ENCODE measurements at places on chromosomes 2 and 18.

- no peak for DNase-seq
These were observed 3.8 kb downstream of the PPP1CB start for GRCh38 chr2:28755421-28755820.

- no peak for DNase-seq
These were observed 186.3 kb downstream of the MYCN start for GRCh38 chr2:16126517-16127275.

DNA sequence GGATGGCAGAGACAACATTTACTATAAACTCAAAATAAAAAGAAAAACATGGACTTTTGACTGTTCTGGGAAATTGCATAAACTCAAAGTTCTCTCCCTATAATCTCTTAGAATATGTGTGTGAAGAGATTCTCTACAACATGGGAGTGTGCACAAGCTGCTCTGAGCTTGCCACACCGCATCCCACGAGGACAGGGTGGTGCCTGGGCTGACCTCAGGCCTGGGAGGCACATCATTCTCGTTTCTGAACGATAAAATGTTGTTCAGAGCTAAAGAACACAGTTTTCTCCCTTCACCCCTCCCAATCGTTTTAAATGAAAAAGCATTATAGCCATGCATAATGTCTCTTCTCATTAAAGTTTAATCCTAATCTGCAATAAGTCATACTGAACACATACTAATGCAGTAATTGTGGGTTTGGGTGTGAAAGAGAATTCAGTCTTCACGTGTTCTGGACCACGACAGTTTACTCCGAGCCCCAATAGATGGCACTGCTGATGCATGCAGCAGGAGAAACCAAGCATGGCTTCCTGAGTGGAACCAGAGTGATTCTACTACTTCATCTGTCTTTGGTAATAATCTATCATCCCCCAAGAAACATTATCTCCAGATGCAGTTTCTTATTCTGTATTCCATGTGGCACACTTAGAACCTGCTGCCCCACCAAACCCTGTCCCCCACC is 46.9 kb upstream of the LAMA1 start:
- no peak for DNase-seq

- DNase-seq: no peak
These were observed 19.4 kb downstream of the DOK1 start for GRCh38 chr2:74573747-74574562.

GRCh38 chr2:65901756-65902155 is 469.4 kb upstream of the SPRED2 start:
- no peak for DNase-seq

DNA sequence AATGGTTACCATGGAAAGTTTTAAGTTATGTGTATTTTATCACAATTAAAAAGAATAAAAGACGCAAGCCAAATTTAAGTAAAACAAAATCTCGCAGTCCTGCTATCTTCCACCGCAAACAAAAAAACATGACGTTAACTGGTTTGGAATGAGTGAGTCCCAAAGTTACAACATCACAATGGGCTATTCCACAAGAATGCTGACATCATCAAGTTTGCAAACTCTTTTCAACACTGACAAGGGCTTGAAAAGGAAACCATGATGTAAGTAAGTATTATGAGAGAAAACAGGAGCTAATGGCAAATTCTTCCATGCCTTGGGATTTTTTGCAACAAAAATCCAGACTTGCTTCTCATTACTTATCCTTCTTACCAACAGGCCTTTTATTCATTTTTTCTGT is 31.1 kb downstream of the SIGLEC15 start:
- DNase-seq: no peak
